ENCODE measurements at places on chromosomes 4 and X.

GRCh38 chr4:117412661-117413060, 327.3 kb upstream of the TRAM1L1 start:
- no peak for DNase-seq

DNA sequence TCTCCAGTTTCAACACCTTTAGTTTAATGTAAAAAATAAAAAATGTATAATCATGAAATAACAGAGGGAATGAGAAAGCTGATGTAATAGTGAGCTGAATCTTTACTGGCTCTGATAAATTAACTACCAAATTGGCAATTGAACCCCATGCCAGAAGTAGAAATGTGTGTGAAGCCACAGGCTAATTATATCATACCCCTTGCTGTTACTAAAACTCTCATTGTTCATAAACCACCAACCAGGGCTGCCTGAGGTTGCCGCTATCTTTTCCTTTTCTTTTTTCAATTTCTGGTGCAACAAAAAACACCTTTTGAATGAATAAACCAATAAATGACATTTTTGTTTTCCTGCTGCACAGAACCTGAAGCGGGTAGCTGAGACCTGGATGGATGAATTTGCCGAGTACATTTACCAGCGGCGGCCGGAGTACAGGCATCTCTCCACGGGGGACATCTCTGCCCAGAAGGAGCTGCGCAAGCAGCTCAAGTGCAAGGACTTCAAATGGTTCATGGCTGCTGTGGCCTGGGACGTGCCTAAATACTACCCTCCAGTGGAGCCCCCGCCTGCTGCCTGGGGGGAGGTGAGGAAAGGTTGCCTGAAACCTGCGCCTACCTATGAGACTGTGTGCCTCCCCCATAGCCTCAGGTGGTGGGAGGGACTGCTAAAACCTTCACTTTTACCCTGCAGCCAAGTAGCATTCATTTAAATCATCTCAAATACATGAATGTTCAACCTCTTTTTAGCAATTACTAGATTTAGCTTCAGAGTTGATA, 216.7 kb upstream of the GALNT7 start:
- no peak for DNase-seq

DNA sequence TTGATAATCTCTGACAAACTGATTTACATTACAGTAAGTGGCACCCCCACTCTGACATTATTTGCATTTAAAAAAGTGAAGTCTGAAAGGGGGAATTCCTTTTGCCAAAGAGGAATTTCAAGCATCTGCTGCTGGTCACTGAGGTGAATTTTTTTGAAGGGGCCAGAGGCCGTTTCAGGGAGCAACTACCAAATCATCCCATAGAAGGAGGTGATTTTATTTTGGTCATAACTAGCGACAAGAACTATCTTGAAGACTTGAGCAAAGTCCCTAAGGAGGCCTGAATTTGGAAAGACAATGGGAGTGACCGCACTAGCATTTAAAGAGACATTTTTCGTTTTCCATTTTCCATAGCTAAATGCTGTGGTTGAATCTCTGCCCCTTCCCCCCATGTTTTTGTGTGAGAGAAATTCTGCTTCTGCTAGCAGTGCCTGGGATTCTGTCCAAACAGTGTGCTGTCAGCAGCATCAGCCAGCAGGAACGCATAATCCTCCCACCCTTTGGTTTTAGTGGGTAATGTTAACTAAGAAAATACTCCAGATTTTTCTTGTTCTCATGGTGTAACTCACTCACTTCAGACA, 110.1 kb upstream of the MED14 start:
- DNase-seq = peak; percentile 95

DNA sequence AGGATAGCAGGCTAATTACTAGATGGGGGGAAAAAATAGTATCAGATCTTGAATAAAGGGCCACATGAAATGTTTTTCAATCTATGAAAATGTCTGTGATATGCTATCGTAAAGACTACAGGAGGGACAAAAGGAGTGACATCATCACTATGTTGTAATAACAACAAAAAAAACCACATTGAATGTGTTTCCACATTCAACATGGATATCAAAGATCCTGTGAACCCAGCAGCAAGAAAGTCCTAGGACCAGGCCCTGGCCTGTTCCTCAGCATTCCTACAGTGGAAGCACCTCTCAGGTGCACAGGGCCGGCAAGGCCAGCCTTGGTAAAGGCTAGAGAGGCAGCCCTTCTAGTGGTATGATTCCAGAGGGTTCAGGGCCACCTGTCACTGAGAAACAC, 118.3 kb downstream of the RELL1 start:
- DNase-seq = peak; percentile 7

- no peak for DNase-seq
These were observed 49.6 kb downstream of the DCHS2 start for GRCh38 chr4:154441982-154442381.

- no peak for DNase-seq
These were observed 511 bp upstream of the NKX6-1 start for GRCh38 chr4:84499624-84499982.

- DNase-seq = no peak
These were observed 139.5 kb downstream of the SH3KBP1 start for GRCh38 chrX:19747652-19748610.

GRCh38 chr4:177322881-177323280, 13.2 kb downstream of the NEIL3 start:
- DNase-seq = no peak

GRCh38 chrX:10233696-10234095, 76.9 kb downstream of the CLCN4 start:
- peak; percentile 34 for DNase-seq

- peak; percentile 62 for DNase-seq
These were observed 141.8 kb downstream of the TSPAN5 start for GRCh38 chr4:98516441-98517217.

GRCh38 chrX:41588271-41588670, 100.5 kb upstream of the GPR34 start:
- DNase-seq = no peak

- no peak for DNase-seq
These were observed 13.4 kb downstream of the TBC1D9 start for GRCh38 chr4:140742838-140743193.

GRCh38 chrX:56766554-56767347, 37.7 kb downstream of the NBDY start:
- peak; percentile 46 for DNase-seq

GRCh38 chrX:109728173-109728535, 4.9 kb downstream of the ACSL4 start:
- DNase-seq = no peak

DNA sequence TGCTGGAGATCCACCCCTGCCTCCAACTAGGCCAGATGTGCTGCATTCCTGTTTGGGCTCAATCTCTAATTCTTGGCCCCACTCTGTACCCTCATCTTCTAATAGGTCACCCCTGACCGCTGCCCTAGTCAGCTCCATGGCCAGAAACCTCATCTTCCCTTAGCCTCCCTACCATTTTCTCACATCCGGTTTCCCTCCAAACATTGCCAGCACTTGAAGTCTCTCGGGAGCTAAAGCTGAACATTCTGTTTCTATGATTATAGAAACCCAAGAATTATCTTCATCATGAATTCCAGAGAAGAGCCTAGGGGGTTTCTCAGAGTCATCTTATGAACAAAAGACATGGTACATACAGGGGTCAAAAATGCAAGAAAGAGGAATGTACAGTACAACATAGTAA, 179.7 kb downstream of the AMELX start:
- no peak for DNase-seq
